ENCODE measurements at places on chromosomes 4 and X.

DNA sequence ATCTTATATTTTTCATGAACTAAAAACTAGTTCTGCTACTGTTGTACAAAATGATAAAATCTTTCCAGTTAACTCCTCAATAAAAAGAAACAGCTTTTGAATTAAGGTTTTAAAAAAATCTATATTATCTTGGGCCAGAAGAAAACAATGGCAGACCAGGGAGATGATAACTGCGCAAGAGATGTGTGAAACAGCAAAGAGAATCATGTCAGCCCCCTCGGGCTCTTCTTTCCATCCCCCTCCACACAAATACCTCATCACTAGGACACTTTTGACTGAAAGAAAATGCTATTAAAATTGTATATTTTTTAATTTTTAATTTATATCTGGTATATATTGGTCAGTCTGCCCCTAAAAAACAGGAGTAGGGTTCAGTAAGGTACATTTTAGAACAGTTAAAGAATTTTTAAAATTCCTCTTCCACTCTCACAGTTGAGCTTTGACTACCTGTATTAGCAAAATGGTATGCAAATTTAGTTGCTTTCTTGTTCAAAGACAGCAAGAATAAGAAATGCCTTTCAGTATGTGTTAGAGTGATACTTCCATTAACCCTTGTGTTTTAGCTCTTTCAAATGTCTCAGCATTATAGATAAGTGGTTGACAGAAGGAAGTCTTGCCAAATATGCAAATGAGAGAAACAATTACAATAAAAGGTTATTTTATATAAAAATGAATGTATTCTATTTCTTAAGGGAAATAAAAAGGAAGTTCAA is 36.4 kb upstream of the LCORL start:
- no peak for DNase-seq

DNA sequence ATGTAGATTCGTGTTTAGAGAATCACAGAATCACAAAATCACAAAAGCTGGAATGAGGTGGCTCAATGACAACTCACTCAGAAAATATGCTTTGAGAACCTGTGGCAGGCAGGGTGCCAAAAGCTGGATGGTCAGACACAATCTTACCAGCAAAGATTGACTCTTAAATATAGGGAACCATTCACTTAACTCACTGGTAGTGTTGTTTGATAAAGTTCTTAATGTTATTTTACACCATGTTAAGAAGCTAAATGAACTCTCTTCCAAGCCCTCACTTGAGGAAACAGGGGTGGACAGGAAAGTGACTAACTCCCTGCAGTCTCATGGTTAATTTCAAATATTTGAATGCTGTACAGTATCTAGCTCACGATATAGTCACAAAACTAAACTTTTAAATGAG is 5.7 kb upstream of the SCOC start:
- no peak for DNase-seq

DNA sequence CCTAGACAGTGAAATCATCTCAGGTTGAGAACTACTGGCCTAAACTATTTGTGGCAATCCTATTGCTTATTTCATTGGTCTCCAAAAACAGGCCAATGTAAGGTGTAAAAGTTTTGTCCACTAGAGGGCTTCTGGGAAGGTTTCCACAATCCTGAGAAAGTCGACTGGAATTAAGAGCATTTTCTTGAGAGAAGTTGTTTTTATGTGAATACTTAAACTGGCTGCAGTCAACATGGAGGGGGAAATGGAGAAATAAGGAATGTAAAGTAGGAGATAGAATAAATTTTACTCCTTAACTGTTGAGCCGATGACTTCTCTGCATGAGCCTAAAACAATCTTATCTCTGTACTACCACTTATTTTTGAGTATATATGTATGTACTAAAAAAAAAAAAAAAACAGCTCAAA is 11.0 kb upstream of the EIF4E start:
- no peak for DNase-seq

GRCh38 chr4:123874063-123874462 is 477.5 kb downstream of the SPRY1 start:
- DNase-seq, result no peak

- no peak for DNase-seq
Measured at GRCh38 chrX:128106630-128107029, 54.4 kb upstream of the ACTRT1 start.

GRCh38 chr4:15682242-15683142 is 865 bp downstream of the FAM200B start:
- no peak for DNase-seq

- no peak for DNase-seq
Measured at GRCh38 chr4:6874981-6875380, 34.6 kb upstream of the TBC1D14 start.

GRCh38 chrX:134246282-134246681 is 9.3 kb downstream of the CCDC160 start:
- DNase-seq, result no peak

- no peak for DNase-seq
Measured at GRCh38 chr4:168643111-168643795, 146.4 kb downstream of the PALLD start.

DNA sequence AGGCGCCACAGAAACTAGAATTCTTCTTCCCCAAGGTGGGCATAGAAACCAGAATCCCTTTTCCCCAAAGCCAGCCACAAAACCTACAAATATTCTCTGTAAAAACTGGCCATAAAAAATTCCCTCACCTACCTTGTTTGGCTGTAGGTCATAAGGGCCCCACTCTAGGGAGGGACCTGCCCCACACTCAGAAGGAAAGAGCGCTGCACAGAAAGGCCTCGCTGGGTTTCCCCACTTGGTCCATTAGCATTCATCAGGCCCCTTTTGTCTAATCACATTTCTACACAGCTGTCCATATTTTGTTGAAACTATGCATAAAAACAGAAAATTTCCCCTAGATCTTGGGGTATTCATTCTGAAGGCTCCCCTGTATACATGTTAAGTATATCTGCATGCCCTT is 54.1 kb downstream of the PHKA2 start:
- DNase-seq, result no peak

DNA sequence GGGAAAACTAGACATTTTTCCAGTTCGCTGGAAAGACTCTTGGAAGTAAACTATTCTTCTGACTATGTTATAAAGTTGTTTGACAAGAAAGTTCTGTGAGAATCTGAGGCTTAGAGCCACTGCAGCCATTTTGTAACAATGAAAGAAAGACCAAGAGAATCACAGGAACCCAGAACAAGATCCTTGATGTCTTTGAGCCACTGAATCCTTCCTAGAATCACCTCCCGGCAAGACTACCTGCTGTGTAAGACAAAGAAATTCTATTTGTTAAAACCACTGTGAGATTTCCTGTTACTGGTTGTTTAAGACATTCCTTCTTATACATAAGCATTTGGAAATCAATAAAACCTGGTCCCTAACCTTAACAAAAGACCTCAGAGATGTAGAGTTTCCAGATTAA is 175.7 kb upstream of the RASGEF1B start:
- DNase-seq, result no peak

- DNase-seq, result no peak
Measured at GRCh38 chrX:67636532-67636931, 92.7 kb downstream of the AR start.

DNA sequence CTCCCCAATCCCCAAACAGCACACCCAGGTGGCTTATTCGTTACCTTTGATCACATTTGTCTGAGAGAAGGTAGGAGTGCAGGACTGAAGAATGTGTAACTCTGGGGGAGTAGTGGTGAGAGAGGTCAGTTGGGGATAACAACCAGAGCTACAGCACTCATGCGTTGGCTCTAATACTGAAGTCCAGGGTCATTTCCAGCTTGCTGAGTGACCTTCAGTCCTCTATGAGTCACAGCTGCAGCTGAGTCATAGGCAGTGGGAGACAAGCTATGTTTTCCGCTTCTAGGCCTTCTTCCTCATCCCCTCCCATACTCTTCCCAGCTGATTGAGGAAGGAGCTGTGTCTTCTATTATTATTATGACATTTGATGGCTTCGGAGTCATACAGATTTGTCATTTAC is 31.6 kb upstream of the CT47C1 start:
- DNase-seq, result no peak

DNA sequence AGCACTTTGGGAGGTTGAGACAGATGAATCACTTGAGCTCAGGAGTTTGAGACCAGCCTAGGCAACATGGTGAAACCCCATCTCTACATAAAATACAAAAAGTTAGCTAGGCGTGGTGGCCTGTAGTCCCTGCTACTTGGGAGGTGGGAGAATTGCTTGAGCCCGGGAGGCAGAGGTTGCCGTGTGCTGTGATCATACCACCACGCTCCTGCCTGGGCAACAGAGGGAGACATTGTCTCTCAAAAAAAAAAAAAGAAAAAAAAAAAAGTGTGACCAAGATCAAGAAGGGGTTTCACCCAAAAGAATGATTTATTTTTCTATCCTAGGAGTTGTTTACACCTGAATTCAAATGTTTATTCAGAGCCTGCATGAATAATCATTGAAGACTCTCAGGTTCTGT is 572.4 kb upstream of the GALNT7 start:
- DNase-seq, result no peak

DNA sequence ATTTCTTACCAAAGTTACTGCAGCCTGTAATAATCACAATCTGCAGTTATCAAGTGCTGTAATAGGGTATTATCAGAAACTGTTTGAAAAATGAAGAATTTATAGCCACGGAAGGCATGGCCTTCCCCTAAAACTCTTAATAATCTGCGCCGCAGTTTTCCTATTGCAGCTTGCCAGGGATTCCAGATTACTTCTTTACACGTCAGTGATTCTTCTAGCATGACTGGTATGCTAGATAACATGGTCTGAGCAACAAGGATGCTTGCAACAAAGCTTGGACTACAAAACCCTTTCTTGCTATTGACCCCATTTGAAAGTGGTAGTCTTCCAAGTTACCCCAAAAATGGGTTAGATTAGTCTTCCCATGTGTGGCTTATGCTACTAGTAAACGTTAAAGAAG is 47.2 kb upstream of the GK2 start:
- DNase-seq, result no peak

GRCh38 chr4:107970063-107970798 is 19.5 kb upstream of the HADH start:
- no peak for DNase-seq

GRCh38 chr4:84875636-84876371 is 90.7 kb downstream of the WDFY3 start:
- no peak for DNase-seq

- DNase-seq, result no peak
Measured at GRCh38 chrX:38563030-38563429, 1.7 kb downstream of the TSPAN7 start.

DNA sequence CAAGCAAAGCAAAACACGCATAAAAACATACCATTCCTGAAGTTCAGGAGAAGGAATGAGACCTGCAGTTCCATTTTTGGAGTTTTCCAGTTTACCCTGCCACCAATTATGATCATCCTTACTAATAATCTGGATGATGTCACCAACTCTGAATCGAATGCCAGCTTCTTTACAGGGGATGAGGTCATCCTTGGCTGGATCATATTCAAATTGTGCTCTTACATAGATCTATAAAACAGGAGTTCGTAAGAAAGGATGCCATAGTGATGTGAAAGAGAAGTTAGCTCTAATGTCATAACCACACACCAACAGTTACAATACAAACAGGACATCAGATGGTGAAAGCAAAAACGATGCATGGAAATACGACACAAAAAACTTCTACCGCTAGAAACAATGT is 106.5 kb downstream of the NYX start:
- DNase-seq, result no peak

DNA sequence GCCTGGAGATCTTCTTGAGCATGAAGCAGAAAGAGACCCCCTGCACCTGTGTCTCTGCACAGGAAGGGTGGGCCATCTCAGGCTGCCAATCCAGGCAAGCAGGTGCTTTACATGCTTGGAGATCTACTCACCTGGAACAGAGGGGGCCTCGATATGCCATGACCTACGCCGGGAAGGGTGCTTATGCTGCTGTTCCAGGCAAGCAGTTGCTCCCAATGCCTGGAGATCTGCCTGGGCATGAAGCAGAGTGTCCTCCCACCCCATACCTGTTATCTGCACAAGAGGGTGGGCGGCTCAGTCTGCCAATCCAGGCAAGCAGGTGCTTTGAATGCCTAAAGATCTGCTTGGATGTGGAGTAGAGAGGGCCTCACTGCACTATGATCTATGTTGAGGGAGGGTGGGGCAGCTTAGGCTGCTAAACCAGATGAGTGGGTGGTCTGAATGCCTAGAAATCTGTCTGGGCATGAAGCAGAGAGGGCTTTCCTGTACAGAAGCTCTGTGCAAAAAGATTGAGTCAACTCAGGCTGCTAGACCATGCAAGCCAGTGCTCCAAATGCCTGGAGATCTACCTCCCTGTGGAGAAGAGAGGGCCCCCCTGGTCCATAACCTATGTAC is 104.5 kb upstream of the QRFPR start:
- DNase-seq, result no peak

DNA sequence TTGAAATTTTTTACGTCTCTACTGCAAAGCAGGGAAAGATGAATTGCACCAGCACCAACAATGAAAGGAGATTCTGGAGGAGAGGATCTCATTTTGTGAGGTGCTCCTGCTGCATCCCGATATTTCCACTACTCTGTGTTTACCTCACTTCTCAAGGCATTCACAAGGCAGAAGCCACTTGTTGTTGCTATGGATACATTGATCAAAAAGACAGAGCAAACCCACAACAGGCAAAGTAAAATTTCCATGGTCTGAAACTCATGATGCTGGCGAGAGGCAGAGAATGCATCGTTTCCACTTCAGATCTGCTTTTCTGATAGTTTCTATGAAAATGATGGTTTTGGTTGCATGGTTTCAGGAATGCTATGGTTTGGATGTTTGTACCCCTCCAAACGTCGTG is 323.3 kb downstream of the ASMT start:
- DNase-seq, result no peak

- no peak for DNase-seq
Measured at GRCh38 chr4:2006956-2007653, 1.7 kb downstream of the NELFA start.

All from activated CD4-positive, alpha-beta T cell treated with anti-CD3 and anti-CD28 coated beads, Interleukin-2, amount 50 U/mL, for 4 hours (primary cell).